WTC11 (cell line): ENCODE measurements at places on chromosomes 16 and 17. TPM values are rescaled to one million over a fixed set of nuclear protein-coding genes. Genes with fewer than 3 reads are reported as not detected.

The HSPB9 gene
- 0.30 to 0.57 TPM (median 0.46 TPM) in 3 replicates for total RNA-seq

The VMO1 gene
- total RNA-seq: 1.2 to 2.1 TPM (median 1.7 TPM) in 3 replicates

The ZNF785 gene
- total RNA-seq: 15.4 to 16.5 TPM (median 16.0 TPM) in 3 replicates

GRCh38 chr17:6577686-6578263, 21.4 kb upstream of the PITPNM3 start:
- no peak for DNase-seq

DNA sequence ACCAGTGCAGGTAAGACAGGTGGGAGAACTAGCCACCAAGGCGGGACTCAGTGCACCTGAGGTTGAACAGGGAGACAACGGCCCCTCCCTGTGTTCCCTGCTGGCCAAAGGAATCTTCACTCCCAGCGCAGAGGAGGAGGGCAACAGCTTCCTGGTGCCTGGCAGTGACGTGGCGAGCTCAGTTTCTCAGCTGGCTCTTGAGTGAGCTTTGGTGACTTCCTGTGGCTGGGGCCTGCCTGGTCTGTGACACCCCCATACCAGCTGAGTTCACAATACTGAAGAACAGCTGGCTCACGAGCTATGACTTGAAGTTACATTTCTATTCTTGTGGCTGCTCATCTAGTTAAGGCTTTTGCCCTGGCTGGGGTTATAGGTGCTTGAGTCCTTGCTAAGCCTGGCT, 26.1 kb downstream of the WNT9B start:
- no peak for DNase-seq

- no peak for DNase-seq
These were observed 6.7 kb downstream of the GPR142 start for GRCh38 chr17:74373838-74374606.
